Stimulated activated CD4-positive, alpha-beta T cell treated with anti-CD3 and anti-CD28 coated beads, Interleukin-1b, Interleukin-23, amount 100 ng/mL, for 1 hour (primary cell): ENCODE measurements at places on chromosomes 11 and 22.
A peak's percentile ranks its signal among the peaks of the same experiment; 100 is the strongest.

GRCh38 chr11:11504071-11504470 is 117.7 kb downstream of the GALNT18 start:
- DNase-seq = no peak

DNA sequence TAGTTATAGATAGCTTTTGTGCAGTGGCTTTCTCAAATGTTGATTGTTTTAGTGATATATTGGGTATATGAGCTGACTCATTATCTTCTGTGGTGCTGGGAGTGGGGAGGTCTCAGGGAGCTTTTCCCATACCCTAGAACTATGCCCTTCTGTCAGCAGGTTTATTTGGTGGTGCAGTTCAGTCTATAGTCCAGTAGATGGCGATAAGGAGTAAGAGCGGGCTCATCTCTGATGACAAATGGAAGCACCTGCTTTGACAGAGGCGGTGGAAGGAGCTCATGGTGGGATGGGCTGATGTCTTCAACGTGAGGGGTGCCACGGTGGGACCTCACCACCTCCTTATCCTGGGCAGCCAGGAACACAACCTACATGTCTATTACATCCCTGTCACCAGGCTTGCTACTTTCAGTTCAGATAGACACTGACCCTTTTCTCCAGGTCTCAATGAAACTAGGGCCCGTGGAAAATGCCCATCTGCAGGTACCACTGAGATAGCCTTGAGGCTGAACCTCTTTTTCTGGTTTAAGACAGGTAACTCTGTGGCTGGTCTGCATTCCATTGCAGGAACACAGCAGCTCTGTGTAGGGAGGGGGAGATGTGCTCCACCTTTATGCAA is 13.0 kb upstream of the OR6A2 start:
- no peak for DNase-seq

- DNase-seq = no peak
These were observed 16.2 kb downstream of the IMMP1L start for GRCh38 chr11:31493235-31493634.

- no peak for DNase-seq
These were observed 54.4 kb downstream of the TRAF6 start for GRCh38 chr11:36455658-36456111.

DNA sequence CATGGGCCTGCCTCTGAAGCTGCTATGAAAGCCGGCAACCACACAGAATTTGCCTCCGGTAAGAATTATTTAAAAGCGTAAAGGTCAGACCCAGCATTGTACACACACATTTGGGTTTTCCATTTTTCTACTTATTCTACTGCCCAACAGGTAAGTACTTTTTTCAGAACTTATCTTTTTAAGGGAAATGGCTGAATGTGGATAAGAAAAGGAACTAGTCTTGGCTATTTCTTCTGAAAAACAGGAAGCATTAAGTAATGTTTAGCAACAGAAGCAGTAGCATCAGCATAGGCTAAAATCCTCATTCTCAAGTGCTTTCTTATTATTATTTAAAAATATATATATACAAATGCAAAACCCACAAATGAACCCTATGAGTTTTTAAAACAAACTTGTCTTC is 103.1 kb downstream of the MPPED2 start:
- no peak for DNase-seq

GRCh38 chr11:36352922-36353321 is 56.8 kb downstream of the PRR5L start:
- DNase-seq = no peak

DNA sequence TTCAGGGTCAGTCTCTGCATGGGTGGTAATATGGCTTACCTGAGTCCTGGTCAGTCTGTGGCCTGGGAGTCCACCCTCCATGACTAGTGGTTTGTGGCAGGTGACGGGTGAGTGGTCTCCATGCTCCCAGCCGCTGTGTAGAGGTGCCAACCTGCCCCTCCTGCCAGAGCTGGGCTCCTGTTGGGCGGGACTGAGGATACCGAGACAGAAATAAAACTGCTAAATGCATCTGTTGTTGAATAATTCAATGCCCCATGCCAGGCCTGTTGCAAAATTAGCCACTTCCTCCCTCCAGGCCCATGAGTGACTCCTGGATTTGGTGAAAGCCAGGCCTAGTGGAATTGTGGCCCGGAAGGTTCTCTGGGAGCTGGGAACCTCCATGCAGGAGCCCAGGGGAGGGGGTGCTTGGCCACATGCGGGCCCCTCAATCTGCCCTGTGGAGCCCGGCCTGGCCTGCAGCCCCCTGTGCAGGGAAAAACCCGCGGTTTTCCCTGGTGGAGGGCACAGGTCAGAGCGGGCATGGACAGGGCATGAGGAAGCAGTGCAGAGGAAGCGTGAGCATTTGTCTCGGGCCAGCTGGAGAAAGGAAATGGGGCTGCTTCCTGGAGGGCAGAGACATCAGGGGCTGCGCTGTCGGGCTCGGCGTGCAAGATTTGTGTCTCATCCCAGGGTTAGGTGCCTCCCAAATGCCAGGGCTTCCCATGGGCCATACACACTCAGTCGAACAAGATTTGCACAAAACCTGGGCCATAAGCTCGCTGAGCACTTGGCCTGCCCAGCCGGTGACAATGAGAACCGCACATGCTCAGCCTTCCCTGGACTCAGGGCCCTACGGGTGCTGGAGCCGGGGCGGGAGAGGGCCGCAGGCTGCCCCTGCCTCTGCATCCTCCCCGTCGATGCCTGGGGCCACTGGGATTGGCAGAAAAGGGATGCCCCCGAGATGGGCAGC is 66.9 kb downstream of the KCNQ1 start:
- no peak for DNase-seq

DNA sequence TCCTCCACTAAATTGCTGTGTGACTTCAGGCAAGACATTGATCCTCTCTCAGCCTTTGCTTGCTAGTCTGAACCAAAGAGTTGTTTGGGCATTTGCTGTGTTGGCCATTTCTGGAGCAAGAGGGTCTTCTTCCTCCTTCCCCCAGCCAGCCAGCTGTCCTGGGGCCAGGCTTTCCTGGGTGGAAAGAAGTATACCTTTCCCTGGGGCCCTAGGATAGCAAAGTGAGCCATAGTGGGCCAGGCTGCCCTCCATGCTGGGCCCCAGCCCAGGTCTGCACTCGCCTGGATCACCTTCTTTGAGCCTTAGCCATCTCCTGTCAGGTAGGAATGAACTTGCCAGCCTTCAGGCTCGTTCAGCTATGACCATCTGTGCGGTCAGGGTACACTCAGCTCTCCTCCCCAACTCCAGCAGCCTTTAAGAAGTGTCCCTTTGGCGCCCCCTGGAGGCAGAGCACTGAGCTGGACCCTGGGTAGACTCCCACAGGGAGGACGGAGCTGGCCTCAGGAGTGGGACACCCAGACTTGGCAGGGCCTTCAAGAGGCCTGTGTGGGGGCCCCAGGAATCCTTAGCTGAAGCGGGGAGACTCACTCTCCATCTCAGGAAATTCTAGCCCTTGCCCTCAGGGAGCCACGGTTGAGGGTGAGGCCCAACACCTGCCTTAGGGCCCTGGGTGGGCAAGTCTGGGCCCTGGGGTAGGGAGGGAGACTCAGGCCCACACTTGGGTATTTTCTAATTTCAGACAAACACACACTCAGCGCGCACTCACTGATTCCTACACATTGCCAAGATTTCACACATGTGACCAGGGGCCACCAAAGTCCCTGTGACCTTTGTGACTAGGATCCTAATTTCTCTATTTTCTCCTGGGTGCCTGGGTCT is 35.6 kb upstream of the TPBGL start:
- DNase-seq = peak; percentile 78

- no peak for DNase-seq
These were observed at the start of gene LDHAL6A for GRCh38 chr11:18455686-18456372. Gene LDHAL6A (plus strand): TSS chr11:18455856. CDS start chr11:18456681, 825 bp downstream.

DNA sequence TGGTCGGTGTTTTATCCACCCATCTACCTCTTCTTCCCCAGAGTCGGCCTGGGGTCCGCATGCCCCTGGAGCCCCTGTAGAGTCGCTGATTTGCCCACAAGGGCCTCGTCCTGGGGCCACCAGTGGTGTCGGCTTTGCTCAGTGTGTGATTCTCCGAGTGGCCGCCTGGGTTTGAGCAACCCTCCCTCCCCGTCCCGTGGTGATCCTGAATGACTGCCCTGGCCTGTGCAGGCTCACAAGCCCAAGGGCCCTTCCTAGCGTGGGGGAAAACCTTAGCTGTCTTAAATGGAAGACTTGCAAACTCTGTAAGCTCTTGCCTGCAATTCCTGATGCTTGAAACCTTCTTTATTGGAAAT is 128.3 kb downstream of the OSBP2 start:
- DNase-seq = no peak

- no peak for DNase-seq
These were observed 62.2 kb upstream of the B3GAT1 start for GRCh38 chr11:134474070-134474860.

DNA sequence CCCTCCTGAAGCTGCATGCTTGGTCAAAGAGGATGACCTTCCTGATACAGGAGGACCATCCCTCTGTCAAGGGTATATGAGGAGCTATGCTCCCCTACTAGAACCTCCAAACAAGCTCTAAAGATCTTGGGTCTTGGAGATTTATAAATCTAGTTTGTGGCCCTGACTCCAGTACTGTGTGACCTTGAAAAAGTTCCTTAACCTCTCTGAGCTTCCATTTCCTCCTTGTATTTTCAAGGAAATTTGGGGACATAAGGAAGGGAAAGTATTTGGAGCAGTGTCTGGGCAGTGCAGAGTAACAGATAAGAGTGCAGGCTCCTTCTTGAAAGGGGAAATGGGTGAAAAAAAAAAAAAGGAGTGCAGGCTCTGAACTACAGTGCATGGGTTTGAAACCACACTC is 45.9 kb downstream of the CHRDL2 start:
- no peak for DNase-seq

DNA sequence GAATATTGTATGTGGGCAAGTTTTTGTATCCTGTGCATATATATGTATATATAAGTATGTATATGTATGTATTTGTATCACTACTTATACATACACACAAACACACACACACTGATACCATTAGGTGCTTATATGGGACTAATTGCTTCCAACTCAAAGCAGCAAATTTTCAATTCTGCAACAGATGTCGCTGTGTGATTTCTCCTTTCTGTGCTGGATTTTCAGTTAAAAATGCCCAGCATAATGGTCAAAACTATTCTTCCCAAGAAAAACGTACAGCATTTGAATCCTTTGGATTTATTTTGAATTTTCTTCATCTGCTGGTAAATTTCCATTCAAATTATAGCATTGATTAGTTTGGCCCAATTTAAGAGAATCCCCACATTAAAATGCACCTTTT is 4.3 kb downstream of the CADM1 start:
- no peak for DNase-seq

- no peak for DNase-seq
These were observed 149.6 kb downstream of the CWF19L2 start for GRCh38 chr11:107307991-107308390.

DNA sequence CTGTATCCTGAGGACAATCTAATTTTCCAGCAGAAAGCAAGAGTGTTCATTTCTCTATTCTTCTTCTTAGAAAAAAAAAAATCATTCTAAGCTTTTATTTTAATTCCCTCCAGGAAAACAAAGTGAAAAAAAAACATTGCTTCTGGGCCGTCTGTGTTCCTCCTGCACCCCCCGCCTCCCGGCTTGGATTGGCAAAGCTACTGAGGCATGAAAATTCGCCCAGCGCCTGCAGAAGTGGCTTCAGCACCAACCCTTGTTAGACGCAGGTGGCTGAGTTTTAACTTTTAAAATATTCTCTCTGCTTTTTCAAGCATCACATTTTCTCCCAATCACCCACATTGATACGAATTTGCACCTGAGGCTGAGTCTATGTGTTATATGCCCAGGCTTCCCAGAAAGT is 401.6 kb downstream of the BRD1 start:
- no peak for DNase-seq

GRCh38 chr11:37762079-37762478 is 1164.0 kb upstream of the RAG2 start:
- no peak for DNase-seq

- DNase-seq = no peak
These were observed 36.0 kb downstream of the FAM83F start for GRCh38 chr22:40030758-40031095.
